M059J (cell line): ENCODE measurements at places on chromosomes 6 and 20. TPM values are rescaled to one million over a fixed set of nuclear protein-coding genes. Genes with fewer than 3 reads are reported as not detected.
A peak's percentile ranks its signal among the peaks of the same experiment; 100 is the strongest.

DNA sequence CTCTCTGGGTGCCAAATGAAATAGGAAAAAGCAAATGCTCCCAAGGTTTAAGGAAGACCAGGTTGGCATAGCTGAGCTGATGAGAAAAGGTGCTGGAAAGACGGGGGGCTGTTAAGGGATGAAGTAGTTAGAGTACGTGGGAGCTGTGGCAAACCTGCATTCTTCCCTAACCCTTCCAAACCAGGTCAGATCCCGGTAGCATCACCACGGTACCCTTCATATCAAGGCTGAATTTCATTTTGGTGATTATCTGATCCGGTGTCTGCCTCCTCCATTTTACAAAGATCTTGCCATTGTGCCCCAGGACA lies 68.0 kb upstream of the PIM1 start:
- DNase-seq, result no peak

DNA sequence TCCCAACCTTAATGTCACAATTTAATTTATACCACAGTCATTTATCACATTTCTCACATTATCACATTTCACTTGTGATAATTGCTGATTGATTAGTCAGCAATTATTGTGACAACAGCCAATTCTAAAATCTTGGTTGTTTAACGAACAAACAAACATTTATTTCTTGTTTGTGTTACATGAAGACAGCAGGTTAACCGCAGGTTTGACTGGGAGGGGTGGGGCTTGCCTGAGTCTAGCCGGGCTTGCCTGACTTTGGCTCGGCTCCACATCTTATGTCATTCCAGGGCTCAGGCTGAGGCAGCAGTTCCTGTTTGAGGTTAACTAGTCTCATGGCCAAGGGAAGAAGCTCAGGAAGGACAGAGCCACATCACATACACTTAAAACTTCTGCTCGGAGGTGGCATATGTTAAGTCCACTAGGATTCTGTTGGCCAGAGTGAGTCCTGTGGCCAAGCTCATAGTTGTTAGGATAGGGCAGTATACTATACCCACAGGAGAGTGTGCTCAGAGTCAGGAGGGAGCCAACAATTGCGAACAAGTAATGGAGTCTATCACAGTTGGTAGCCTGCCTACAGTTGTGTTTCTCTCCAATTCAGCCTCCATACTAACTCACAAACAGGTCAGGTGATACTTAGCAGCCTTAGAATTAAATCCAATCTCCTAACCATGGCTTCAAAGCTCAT lies 90.0 kb upstream of the IFNGR1 start:
- DNase-seq, result peak; percentile 87

DNA sequence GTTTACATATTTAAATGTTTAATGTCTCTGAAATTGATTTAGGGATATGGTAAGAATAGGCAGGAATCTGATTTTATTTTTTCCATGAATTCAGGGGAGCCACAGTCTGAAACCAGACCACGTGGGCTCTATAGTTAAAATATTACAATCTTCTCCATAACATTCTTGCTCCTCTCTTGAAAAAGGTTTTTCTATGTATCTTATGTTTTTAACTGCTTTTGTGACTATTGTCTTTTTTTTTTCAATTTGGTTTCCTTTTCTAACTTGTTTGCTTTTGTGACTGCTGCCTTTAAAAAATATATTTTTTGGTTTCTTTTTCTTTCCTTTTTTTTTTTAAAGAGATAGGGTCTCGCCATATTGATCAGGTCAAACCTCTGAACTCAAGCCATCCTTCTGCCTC lies 40.1 kb downstream of the TNFAIP3 start:
- DNase-seq, result no peak

DNA sequence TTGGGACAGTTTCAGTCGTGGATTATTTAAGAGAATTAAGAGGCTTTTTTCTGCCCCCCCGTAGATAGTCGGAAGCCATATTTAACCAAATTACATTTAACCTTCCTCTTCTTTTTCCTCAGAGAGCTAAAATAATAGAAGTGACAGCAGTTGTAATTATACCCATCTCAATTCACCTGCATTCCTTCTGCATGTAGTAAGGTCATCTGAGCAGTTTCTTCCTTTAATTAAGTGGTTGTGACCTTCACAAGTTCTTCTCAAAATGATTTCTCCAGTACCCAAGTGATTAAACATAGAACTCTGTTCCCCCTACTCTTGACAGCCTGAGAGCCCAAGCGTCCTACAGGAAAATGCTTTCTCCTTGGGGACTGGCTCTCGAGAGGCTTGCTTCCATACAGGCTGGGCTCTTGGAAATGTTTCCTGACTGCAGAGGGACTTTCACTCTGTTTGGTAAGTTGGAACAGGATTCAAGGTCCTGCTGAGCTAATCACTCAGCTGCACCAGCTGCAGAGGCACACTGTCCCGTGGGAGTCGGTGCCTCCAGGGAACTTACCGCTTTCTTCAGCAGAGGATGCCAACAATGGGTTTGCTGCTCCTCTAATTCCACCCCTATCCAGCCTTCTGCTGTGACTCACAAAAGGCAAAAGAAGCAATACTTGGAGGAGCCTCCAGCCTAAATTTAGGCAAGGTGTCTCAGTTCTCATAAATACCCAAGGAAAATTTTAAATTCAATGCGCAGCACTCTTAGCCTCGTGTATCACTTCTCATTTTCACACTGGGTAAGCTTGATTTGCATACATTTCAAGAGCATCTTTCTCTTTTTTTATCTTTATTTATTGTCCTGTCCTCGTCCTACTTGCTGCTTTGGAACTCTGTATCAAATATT lies 414.9 kb downstream of the KIF16B start:
- no peak for DNase-seq

DNA sequence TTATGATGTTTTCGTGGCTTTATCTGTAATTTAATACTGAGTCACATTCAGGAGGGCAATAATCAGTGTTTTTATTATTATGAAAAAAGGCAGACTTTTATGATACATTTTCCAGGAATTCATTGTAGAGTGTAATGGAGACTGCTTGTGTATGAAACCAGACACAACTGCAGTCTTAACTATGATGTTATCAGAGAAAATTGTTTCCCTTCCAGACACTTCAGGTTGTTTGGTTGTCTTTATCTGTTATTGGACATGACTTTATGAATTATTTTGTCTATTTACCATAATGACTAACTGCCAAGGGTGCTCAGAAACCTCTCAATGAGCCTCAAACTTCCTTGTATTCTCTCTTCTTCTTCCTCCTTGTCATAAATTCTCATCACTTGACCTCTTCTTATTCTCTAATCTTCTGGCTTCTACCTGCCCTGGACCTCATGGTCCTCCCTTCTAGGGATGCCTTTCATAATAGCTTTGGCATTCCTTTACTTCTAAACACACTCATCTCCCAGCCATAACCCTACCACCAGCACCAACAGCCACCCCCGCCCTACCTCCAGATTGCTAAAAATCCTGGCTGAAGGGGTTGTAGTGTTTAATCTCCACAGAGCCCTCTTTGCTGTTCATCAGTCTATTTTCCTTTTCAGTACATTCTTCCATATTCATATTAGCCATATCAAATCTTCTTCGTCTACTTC lies 492.5 kb downstream of the CDKAL1 start:
- DNase-seq, result peak; percentile 72

GRCh38 chr6:139448998-139449610 lies 74.7 kb upstream of the CITED2 start:
- DNase-seq, result no peak

DNA sequence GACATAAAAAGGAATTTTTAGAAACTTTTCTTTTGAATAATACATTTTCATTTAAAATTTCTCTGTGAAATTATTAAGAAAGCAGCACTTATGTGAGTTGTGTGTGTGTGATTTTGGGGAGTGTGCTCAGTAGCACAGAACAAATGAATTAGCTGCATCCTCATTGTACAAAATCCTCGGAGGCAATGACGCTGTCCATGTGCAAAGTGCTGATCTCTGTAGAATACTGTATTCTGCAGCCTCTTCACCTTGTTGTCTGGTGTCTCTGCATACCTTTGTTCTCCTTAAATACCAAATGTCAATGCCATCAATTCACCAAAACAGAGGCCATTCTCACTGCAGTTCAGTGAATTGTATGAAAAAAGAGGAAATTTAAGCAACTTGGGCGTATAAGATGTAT lies 838.4 kb downstream of the QKI start:
- DNase-seq, result no peak

GRCh38 chr6:142893088-142893487 lies 51.9 kb downstream of the HIVEP2 start:
- peak; percentile 70 for DNase-seq

- no peak for DNase-seq
Observed at GRCh38 chr6:70198785-70199184, 104.1 kb downstream of the COL9A1 start.

DNA sequence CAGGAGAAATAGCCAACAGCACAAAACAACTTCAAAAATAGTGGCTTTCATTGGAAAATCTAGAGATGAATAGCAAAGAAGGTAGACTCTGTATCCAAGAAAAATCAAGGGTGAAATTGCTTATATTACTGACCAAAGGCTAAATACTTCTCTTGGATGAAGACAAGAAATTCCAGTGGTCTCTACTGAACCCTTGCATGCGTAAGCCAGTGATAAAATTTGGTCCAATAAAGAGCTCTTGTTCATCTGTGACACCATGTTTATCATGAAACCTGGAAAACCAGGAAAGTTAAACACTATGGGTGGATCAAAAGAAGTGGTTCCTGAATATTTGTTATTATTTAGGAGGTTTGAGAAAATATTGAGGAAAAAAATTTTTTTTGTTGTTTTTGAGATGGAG lies 25.6 kb upstream of the SASH1 start:
- no peak for DNase-seq

DNA sequence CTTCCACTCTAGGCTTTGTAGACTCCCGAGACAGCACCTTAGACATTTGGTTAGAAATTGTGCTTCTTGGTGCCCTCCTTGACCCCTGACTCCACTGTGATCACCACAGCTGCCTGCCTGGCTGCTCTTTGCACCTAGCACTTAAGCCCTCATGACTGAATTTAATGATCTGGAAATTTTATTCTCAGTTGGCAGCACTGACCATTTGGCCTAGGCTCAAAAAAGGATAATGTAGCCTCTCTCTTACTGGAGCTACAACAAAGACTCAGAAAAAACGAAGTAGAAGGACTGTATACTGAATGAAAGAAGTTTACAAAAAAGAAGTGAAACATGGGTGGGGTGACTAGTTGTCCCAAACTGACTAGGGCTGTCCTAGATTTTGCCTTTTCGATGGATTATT lies 11.3 kb upstream of the ABRACL start:
- DNase-seq, result peak; percentile 50

DNA sequence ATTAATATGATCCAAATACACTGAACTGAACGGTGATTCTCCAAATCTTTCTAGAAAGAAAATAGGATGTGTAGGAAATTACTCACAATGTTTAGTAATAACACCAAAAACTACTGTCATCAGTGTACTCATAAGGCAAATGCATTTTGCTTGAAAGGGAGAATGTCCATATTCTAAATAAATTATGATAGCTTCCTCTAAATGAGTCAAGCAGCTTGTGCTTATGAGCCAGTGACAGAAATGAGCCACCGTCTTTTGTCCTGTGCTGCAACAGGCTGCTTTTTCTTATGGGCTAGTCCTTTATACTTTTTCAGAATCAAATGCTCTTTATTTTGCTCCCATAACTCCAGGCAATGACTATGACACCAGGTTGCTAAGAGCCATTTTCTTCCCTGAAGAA lies 4.5 kb upstream of the ZNF451 start:
- no peak for DNase-seq

GRCh38 chr6:144434308-144434990 lies 149.3 kb downstream of the UTRN start:
- peak; percentile 88 for DNase-seq

DNA sequence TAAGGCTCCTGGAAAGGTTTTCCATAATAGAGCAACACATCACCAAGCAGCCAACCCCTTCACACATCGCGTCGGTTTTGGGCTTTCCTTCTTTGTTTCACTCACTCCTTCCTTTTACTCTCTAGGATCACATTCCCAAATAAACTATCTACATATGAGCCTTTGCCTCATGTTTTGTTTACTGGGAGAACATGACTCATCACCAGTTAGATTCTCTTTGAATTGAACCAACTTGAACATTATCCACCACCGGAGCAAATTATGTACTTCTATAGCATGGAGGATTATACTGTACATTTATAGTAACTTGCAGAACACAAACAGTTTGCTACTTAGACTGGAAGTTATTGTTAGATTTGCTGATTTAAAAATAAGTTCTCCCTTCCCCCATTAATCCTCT lies 41.0 kb downstream of the SAMD5 start:
- DNase-seq, result no peak

GRCh38 chr6:97909380-97909779 lies 626.4 kb upstream of the MMS22L start:
- DNase-seq, result no peak

- peak; percentile 37 for DNase-seq
Observed at GRCh38 chr6:50602292-50602691, 111.0 kb upstream of the TFAP2D start.

DNA sequence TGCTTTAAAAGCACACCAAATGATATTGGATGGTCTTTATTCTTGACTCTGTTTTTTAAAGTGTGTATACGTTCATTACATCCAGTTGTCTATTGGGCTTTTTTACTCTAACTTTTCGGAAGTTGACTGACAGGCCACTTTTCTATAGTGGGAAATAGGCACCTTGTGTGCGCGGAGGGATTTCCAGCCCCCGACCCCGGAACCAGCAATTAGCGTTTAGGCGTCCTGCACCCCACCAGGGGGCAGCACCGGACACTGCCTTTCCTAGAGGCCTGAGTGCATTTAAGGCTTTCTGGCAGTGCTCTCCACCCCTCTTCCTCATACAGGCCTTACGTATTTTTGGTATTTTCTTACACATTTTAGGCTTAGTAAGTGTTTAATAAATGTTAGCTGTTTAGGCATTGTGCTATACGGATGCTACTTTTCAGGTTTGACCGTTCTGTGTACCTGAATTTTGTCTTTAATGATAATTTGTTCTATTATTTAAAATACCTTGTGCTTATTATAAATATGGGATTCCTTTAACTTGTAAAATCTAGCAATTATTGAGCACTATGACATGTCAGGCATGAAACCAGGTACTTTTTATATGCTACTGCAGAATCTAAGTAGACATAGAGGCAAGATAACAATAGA lies 231.8 kb downstream of the BCKDHB start:
- DNase-seq, result peak; percentile 32

Gene MYMX
- not detected in 2 replicates for total RNA-seq

Gene PPP1R3G
- total RNA-seq, result 1.3 and 3.0 TPM in 2 replicates

Gene TFB1M
- 18.5 and 25.1 TPM in 2 replicates for total RNA-seq

Gene TGM3
- total RNA-seq, result not detected in 2 replicates

Gene PHF1
- 61.9 and 67.3 TPM in 2 replicates for total RNA-seq

Gene DUSP15
- 0.91 and 3.2 TPM in 2 replicates for total RNA-seq

Gene FAM50B
- 1.0 and 1.2 TPM in 2 replicates for total RNA-seq

Gene MAS1
- not detected in 2 replicates for total RNA-seq

Gene CDH22
- total RNA-seq, result not detected in 2 replicates

Gene ULBP2
- total RNA-seq, result 75.7 and 88.8 TPM in 2 replicates

Gene TREM2
- not detected in 2 replicates for total RNA-seq
